Activated T-helper 2 cell treated with anti-CD3 and anti-CD28 coated beads, Interferon-gamma antibody, Interleukin-2, Interleukin-4, amounts not matched to agents 10 μg/mL and 5 μg/mL and 100 μg/mL, durations not matched to agents 14 hours and 24 hours and 36 hours (primary cell): ENCODE measurements at places on chromosomes 6 and 20. TPM values are rescaled to one million over a fixed set of nuclear protein-coding genes. Genes with fewer than 3 reads are reported as not detected.

Gene TP53INP2
- 4.8 and 5.5 TPM in 2 replicates for total RNA-seq

Gene IFT52
- 17.7 and 19.0 TPM in 2 replicates for total RNA-seq

Gene C20orf144
- total RNA-seq, result 0.27 and 0.28 TPM in 2 replicates

Gene COX4I2
- total RNA-seq, result not detected in 2 replicates

Gene RIPOR2
- 8.5 and 9.4 TPM in 2 replicates for total RNA-seq

Gene SLC22A7
- total RNA-seq, result not detected in 2 replicates

Gene THBD
- total RNA-seq, result not detected in 2 replicates

Gene FNDC1
- 0.05 TPM in 1 of 2 replicates, not detected in the other for total RNA-seq

Gene BNIP5
- not detected in 2 replicates for total RNA-seq

Gene EDN1
- 0.09 TPM in 2 replicates for total RNA-seq

Gene BPIFB1
- not detected in 2 replicates for total RNA-seq

Gene TGM3
- total RNA-seq, result not detected in 2 replicates

Gene RFX6
- total RNA-seq, result not detected in 2 replicates

Gene ENTPD6
- total RNA-seq, result 48.8 and 49.1 TPM in 2 replicates

Gene RSPO4
- not detected in 2 replicates for total RNA-seq

Gene PRDM1
- 49.1 and 52.3 TPM in 2 replicates for total RNA-seq

Gene PRR18
- total RNA-seq, result 0.14 and 0.25 TPM in 2 replicates

Gene TCF19
- 81.5 and 82.0 TPM in 2 replicates for total RNA-seq

Gene CTAGE9
- total RNA-seq, result not detected in 2 replicates

Gene TTPAL
- total RNA-seq, result 19.7 and 20.8 TPM in 2 replicates

Gene HLA-DQB1
- 1.6 and 2.7 TPM in 2 replicates for total RNA-seq

Gene DACT2
- 0.80 and 0.87 TPM in 2 replicates for total RNA-seq

Gene PTPRT
- not detected in 2 replicates for total RNA-seq

Gene RBPJL
- not detected in 2 replicates for total RNA-seq

Gene SEL1L2
- total RNA-seq, result not detected in 2 replicates

Gene PKIB
- 0.44 and 0.52 TPM in 2 replicates for total RNA-seq

Gene SRMS
- total RNA-seq, result not detected in 2 replicates

Gene BFSP1
- total RNA-seq, result 0.51 and 0.82 TPM in 2 replicates

Gene TRIM31
- total RNA-seq, result not detected in 2 replicates

Gene RGS17
- not detected in 2 replicates for total RNA-seq

Gene PLN
- total RNA-seq, result not detected in 2 replicates

Gene UBE2V1
- total RNA-seq, result 158 and 174 TPM in 2 replicates

Gene DXO
- total RNA-seq, result 15.7 and 16.6 TPM in 2 replicates

Gene HLA-DQB2
- total RNA-seq, result 0.25 and 0.30 TPM in 2 replicates

Gene ENPP4
- 5.4 TPM in 2 replicates for total RNA-seq

Gene HAO1
- not detected in 2 replicates for total RNA-seq

Gene PTGIS
- 31.0 and 31.3 TPM in 2 replicates for total RNA-seq

Gene PERP
- total RNA-seq, result 6.4 and 7.0 TPM in 2 replicates

Gene MDFI
- not detected in 2 replicates for total RNA-seq

Gene TRIM10
- total RNA-seq, result 0.09 TPM in 1 of 2 replicates, not detected in the other

Gene RBM24
- total RNA-seq, result not detected in 2 replicates

Gene SRSF12
- total RNA-seq, result 0.07 and 0.09 TPM in 2 replicates

Gene PRL
- total RNA-seq, result not detected in 2 replicates

Gene OPN5
- total RNA-seq, result not detected in 2 replicates
